ENCODE measurements at places on chromosomes 2 and 18.

- DNase-seq, result no peak
These were observed 258.2 kb upstream of the FN1 start for GRCh38 chr2:215693999-215694580.

GRCh38 chr2:128108166-128108565, 17.2 kb downstream of the UGGT1 start:
- no peak for DNase-seq

GRCh38 chr2:23586741-23587306, 201.8 kb downstream of the KLHL29 start:
- DNase-seq, result no peak

DNA sequence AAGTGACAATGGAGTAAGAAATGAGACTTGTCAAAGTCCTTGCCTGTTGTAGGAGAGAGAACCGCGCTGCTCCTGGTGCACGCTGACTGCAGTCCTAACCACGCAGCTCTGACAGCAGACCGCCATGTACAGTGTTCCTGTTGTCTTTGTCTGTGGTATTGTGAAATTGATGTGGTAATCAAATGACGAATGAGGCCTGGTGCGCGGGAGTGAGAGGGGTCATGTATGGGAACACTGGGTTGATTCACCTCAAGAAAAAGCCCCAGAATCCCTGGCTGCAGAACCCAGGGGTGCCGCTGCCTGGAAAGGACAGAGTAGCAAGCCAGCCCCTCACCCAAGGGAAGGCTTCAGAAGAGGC, 64.0 kb downstream of the INPP4A start:
- no peak for DNase-seq

GRCh38 chr18:76335859-76336640, 159.0 kb downstream of the ZNF516 start:
- no peak for DNase-seq

GRCh38 chr2:219308142-219309101, 779 bp downstream of the PTPRN start:
- DNase-seq, result peak; percentile 73

GRCh38 chr18:33960417-33960816, 264.3 kb downstream of the NOL4 start:
- no peak for DNase-seq

GRCh38 chr2:212505586-212505985, 33.0 kb downstream of the ERBB4 start:
- no peak for DNase-seq

DNA sequence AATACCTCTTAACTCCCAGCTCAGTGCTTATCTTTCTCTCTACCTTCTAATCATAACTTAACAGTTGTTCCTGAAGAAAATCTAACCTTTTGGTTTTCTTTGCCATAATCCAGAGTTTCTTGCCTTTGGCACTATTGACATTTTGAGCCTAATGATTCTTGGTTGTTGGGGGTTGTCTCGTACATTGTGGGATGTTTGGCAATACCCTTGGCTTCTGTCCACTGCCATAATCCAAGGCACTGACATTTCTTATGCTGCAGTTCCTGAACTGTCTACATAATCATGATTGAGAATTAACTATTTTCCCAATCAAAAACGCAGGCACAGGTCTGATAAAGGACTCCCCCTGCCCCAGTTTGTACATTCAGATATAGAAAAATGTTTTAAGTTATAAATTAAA, 203.2 kb upstream of the MEX3C start:
- DNase-seq, result no peak
